K562 (cell line): ENCODE measurements at places on chromosomes 2 and 18.

- no peak for DNase-seq
Observed at GRCh38 chr18:21656402-21656801, 44.3 kb downstream of the SNRPD1 start.

DNA sequence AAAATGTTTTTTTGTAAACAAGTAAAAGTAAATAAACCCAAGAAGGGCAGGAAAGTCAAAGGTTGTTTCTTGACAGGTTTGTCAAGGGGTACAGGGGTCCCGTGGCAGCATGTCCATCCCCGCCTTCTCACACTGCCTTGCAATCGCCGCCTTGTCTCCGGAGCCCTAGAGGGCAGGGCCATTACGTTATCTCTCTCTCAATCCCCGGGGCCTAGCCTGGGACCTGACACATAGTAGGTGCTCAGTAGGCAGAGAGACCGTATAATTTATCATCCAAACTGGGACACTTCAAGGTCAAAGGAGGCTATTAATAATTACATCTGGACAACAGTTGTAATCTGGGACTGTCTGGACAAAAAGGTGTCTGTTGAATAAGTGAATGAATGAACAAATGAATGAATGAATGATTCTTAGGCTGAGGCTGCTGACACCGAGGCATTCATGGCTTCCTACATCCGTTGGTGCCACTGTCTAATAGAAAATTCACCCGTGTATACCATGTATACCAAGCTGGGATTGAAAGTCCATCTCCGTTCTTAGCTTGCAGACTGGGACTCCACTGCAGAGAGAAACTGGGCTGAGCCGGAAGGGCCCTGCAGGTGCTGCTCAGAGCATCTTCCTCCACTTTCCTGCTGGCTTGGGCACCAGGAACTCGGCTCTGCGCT lies 44.8 kb upstream of the PLB1 start:
- no peak for DNase-seq

- DNase-seq: no peak
Observed at GRCh38 chr18:24586662-24587360, 126.4 kb downstream of the HRH4 start.

- no peak for DNase-seq
Observed at GRCh38 chr2:232699110-232699509, 2.0 kb downstream of the GIGYF2 start.

DNA sequence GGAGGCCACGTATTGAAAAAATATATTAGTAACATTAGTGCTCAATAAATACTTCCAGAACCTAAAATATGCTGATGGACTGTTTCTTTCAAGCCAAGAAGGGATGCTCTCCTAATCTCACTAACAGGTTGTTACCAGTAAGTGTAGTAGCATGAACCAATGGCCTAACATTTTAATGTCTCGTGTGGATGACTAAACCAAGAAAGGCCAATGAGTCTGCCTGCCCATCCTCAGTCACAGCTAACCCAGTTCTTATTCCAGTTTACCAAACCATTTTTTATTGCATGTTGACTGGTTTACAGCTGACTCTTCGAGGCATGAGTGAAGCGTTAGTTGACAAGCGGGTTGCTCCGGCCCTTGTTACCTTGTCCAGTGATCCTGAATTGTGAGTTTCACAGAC lies 45.1 kb upstream of the TNFRSF11A start:
- no peak for DNase-seq

GRCh38 chr18:51425475-51425874 lies 228.0 kb upstream of the MEX3C start:
- no peak for DNase-seq

- DNase-seq: no peak
Observed at GRCh38 chr2:9018534-9018933, 15.1 kb upstream of the MBOAT2 start.

DNA sequence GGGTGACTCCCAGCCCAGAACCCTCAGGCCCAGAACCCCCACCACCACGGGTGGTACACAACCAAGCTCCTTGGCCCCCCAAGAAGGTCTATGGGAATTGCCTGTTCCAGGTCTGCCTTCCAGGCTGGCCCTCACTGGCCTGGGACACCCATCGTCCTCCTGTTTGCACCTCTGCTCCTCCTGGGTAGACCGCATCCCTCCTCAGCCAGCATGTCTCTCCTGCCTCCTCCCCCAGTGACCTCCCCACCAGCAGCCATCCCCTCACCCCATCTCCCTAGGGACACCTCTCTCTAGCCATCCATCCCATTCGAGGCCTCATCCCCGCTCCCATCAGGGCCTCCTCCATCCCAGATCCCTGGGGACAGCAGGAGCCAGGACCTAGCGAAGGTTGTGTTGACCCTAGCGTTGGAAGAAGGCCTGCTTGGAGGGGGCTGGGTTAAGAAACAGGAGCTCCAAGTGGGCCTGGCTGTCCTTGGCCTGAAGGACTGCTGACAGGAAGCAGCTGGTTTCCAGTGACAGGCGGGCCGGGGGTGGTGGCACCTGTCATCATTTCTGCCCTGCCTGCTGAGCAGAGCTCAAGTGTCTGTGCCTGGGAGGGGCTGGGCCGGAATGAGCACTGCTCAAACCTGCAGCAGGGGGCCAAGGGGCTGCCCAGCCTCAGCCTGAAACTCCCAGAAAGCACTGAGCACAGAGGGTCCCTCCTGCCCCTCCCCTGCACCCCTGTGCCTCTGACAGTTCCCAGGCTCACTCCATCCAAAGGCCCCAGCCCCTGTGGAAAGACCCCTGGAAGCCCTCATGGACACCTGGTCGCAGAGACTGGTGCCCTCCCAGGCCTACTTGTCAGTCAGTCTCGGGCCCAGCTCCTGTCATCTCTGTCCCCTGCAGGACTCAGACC lies 96.0 kb upstream of the OTOS start:
- no peak for DNase-seq

DNA sequence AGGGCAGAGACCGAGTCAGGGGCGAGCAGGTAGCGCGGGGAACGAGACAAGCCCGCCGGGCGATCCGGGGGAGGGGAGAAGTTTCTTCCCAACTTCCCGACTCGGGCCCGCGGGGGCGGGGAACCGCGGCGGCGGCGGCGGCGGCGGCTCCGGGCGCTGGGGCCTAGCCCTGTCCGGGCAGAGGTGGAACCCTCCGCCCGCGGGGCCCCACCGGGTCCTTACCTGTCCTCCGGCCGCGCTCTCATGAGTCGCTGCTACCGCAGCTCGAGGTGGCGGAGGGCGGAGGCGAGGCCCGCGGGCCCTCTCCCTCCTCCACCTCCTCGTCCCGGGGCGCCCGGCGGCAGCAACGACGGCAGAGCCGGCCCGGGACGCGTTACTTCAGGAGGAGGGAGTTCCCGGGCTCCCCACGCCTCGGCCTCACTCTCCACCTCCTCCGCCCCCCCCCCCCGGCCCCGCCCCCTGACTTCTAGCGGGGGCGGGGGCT lies at the start of gene YES1:
Gene YES1, minus strand, starts transcription at position 351 of the 484 bp plus-strand sequence. CDS start 55,415 bp downstream, outside the sequence.
- no peak for DNase-seq

GRCh38 chr2:69348781-69349180 lies 38.2 kb downstream of the GFPT1 start:
- no peak for DNase-seq

DNA sequence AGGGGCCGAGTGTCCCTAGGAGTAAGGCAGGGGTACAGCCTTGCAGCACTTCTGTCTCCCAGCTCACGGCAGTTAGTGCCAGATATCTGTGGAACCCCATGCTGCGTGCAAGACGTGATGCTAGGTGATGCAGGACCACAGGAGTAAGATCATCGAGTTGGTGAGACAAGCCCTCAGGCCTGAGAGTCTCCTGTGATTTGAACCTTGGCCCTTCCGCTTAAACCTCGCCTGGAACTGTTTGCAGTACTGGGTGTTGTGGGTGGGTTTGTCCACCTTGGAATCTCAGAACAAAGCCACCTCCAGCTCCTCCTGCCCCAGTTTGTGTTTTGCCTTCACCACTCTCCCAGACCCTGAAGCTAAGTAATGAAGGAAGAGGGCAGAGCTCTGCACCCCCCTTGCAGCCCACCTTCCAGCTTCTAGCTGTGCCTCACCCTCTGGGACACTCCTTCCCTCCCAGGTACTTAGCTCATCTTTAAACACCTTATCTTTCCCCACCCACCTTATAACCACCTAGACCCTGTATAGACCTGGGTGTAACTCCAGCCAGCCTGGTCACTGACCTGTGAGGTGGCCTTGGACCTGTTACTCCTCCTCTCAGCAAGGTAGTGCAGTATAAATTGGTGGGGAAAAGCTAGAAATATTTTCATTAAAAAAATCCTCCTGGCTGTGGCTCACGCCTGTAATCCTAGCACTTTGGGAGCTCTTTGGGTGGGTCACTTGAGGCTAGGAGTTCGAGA lies 6.6 kb downstream of the CNNM4 start:
- no peak for DNase-seq

DNA sequence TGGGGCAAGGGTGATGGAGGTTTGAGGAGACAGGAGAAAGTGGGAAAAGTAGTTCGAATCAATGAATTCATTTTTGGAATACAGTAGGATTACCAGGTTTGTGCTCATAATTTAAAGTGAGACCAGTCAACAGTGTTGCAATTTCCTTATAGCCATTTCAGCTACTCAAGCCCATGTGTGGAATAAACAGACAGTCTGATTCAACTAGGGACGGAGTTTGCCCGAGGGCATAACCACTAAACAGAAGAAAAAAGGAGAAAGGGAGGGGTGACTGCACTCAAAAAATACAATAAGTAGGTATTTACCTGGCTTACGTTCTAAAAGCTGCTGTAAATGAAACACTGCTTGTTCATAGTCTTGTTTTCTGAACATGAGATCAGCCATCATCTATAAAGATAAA lies 55.2 kb downstream of the TTC21B start:
- DNase-seq: no peak

- DNase-seq: peak; percentile 8
Observed at GRCh38 chr2:41720331-41721251, 327.2 kb upstream of the PKDCC start.

GRCh38 chr2:201852878-201853415 lies 46.6 kb downstream of the CDK15 start:
- DNase-seq: no peak

DNA sequence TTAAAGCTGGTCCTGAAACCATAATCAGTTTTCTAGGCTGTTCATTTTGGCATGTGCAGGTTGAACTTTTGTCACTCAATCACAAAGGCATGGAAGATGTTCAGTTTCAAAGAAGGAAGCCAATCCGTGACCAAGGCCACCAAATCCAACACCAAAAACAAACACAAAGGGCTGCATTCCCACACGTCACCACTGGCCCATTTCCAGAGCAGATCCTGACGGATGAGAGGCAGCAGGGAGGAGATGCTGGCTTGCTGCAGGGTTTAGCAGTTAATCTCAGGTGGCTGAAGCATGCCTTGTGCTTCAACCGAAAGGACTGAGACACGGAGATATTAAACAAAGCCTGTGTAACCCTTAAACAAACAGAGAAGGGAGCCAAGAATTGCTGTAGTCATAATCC lies 191.9 kb upstream of the CTAGE1 start:
- DNase-seq: peak; percentile 15
